Activated CD4-positive, alpha-beta T cell treated with anti-CD3 and anti-CD28 coated beads, Interleukin-2, Interleukin-4, amounts not matched to agents 100 ng/mL and 50 ng/mL, durations not matched to agents 16 hours and 8 hours (primary cell): ENCODE measurements at places on chromosomes 7 and 10.

DNA sequence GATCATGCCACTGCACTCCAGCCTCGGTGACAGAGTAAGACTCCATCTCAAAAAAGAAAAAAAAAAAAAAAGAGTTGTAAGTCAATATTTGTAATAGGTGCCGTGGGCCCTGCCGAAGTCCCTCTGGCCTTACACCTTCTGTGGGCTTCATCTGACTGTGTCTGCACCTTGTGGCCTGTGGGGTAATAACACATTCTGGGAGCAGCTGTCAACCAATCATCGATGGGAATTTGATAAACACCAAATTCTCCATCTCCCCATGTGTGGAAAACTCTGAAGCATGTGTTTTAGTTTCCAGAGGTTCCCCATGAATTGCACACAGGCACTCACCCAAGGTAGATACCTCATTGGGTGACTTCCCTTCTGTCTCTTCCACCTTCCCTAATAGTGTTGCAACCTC lies 10.8 kb downstream of the ZNF394 start:
- DNase-seq: no peak

DNA sequence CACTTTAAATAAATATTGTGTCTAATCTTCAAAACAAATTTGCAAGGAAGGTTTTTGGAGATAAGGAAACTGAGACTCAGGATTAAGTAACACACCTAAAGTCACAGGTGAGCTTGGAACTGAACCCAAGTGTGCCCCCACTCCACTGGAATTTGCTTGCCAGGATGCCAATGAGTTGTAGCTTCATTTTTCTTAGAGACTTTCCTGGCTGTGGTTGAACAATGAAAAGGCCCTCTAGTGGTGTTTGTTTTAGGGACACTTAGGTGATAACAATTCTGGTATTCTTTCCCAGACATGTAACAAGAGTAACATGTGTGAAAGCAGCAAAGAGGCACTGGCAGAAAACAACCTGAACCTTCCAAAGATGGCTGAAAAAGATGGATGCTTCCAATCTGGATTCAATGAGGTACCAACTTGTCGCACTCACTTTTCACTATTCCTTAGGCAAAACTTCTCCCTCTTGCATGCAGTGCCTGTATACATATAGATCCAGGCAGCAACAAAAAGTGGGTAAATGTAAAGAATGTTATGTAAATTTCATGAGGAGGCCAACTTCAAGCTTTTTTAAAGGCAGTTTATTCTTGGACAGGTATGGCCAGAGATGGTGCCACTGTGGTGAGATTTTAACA lies 1.5 kb downstream of the IL6 start:
- peak; percentile 54 for DNase-seq

DNA sequence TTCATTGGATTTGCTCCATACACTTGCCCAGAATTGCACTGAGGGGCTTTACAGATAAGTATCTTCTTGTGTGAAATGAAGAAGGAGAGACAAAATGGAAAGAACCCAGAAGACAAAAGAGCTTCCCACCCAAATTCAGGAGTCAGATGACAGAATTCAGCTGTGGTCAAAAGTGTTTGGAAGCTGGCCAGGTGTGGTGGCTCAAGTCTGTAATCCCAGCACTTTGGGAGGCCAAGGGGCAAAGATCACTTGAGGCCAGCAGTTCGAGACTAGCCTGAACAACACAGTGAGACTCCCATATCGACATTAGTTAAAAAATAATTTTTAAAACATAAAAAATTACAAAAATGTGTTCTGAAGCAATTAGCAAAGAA lies 27.1 kb downstream of the DUSP5 start:
- no peak for DNase-seq

- DNase-seq: no peak
Observed at GRCh38 chr7:163971-164881, 28.1 kb upstream of the FAM20C start.

GRCh38 chr10:61785473-61786105 lies 115.9 kb upstream of the ARID5B start:
- DNase-seq: no peak

DNA sequence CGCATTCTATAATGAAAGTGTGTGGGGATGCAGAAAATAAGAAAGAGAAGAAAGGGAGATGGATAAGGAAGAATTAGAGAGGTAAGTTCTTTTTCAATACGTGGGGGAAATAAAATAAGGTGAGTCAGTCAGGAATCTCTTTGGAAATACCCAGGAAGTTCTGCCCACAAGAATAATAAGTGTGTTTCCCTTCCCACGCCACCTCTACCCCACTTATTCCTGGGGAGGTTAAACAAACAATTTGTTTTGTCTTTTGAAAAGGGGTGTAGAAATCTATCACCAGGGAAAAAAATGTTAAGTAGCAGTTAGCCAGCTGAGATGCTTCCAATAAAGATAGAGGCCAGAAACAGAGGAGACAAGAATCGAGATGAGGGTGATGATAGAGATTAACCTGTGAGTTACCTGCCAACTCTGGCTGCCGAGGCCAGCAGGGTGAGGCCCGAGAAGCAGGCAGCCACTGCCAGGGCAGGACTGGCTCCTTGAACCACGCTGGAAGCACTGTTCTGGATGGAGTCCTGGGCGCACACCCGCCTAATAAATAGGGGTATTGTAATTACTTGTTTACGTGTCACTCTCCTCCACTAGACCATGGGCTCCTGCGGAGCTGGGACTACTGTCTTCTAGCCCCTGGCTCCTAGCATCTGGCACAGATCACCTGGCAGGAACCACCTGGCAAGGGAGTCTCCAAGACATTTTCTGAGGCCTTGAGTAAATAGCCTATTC lies 191.3 kb downstream of the FGFR2 start:
- no peak for DNase-seq

- no peak for DNase-seq
Observed at GRCh38 chr10:132987671-132988571, 45.6 kb upstream of the CFAP46 start.

DNA sequence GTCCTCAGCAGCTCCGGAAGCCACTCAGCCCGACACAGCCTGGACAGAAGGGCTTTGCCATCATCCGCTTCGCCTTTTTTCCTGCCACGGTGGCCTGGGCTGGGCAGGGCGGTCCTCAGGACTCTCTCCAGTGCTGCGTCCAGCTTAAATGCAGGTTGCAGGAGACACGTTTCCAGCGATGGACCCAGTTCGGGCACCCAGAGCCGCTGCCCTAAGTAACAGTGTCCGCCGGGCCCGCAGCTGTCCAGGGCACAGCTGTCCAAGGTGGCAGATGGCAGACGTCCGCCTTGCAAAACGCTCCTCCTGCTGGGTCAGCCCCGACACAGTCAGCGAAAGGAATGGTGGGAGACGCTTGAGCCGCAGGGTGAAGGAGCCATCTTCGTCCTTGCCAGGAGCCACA lies 37.0 kb upstream of the FOXL3 start:
- no peak for DNase-seq

GRCh38 chr7:116062666-116063065 lies 32.1 kb upstream of the TFEC start:
- no peak for DNase-seq

DNA sequence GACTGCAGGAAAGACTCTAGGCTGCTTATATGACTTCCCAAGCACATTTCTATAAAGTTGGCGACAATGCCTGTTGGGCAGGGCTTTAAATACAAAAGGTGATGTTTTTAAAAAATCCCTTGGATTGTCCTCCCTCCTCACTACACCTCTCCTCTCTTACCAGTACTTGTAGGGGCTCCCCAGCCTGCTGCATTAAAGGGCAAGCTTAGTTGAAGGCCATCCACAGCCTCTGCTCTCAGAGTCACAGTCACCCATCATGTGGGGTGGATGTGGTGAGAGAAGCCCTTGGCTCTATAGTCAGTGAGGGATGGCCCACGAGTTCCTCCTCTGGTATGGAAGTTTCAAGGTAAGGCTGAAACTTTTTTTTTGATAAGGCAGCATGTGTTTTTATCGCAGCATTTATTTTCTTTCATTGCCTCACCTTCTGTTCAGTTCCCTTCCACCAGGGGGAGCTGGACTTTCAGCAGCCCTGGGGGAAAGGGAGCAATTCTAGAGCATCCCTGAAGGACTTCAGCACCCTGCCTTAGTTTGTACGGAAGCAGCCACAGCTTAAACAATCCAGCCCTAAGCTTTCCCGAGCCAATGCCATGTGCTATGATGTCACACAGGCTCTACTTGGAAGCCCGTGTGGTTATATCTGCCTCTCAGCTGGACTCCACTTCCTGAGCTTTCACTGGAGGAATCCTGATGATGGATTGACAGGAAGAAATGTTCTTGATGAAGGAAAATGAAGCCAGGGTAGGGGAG lies 131.9 kb downstream of the CALCR start:
- peak; percentile 41 for DNase-seq

DNA sequence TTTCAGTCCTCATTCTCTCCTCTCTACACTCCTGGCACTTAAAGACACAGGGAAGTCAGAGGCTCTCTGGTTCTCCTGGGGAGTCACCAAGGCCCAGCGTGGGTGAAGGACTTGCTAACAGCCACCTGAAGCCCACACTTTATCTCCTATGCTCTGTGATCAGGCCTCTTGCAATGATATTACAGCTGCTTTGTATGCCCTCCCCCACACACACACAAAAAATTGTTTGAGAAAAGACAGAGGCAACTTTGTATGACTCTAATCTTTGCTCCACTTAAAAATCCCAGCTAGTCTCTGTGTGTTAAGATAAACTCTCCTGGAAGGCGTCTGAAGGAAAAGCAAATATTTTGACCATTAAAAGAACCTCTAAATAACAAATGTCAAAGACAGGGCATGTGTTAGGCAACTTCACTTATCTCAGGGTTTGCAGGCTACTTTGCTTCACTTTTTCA lies 507.2 kb downstream of the TNS3 start:
- no peak for DNase-seq

GRCh38 chr10:99999319-100000108 lies 10.2 kb downstream of the DNMBP start:
- no peak for DNase-seq

- DNase-seq: peak; percentile 87
Observed at GRCh38 chr7:111138193-111138569, 47.3 kb downstream of the LRRN3 start.

GRCh38 chr10:60351191-60351853 lies 38.4 kb downstream of the ANK3 start:
- no peak for DNase-seq

DNA sequence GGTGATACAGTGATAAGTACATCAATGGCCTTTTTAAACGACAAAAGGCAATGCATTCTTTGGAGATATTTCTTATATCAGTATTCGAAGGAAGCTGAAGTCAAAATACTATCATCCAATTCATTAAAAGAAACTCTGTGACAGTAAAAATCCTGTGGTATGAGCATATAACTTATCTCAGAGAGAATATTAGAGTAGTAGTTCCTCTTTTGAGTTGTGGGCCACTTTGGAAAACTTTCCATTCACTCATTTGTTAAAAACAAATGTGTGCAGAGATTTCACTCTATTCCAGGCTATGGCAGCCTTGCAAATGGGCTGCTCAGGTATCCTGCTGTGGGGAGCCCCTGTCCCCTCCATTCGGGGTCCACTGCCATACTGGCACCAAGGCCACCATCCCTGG lies 55.3 kb upstream of the ZNF438 start:
- no peak for DNase-seq
